NCI-H524 (cell line): ENCODE measurements at places on chromosomes 4 and X.

- no peak for DNase-seq
These were observed 476 bp upstream of the GDI1 start for GRCh38 chrX:154436374-154436982.

GRCh38 chr4:43238585-43238984 lies 346.1 kb downstream of the GRXCR1 start:
- DNase-seq: no peak

DNA sequence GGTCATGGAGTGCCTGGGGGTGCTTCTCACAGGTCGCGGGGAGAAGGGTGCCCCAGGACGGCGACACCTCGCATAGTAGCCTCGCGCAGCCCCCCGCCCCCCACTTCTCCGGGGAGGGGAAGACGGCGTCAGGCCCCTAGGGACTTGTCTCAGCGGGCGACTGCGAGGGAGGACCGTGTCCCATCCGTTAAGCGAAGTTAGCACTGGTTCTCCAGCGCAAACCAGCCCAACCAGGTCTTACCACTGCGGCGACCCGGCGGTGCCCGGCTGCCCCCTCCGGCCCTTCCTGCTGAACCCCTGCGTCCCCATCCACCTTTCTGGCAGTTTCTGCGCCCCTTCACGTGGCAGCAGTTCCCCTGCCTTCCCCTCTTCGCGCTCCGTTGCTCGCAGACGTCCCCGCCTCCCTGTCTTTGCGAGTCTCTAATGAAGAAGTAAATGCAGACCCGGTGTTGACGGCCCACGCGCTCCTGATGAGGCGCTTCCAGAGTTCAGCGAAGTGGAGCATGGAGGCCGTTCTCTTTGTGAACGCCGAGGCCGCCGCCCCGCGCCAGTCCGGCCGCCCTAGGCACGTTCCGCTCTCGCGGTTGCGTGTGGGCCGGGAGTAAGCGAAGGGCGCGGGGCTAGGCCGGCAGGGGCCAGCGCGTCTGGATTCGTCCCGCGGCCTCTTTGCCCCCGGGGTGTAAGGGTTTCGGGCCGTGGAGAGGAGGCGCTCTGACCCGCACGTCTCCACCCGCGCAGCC lies 3.0 kb downstream of the SLIT2 start:
- DNase-seq: peak; percentile 40

DNA sequence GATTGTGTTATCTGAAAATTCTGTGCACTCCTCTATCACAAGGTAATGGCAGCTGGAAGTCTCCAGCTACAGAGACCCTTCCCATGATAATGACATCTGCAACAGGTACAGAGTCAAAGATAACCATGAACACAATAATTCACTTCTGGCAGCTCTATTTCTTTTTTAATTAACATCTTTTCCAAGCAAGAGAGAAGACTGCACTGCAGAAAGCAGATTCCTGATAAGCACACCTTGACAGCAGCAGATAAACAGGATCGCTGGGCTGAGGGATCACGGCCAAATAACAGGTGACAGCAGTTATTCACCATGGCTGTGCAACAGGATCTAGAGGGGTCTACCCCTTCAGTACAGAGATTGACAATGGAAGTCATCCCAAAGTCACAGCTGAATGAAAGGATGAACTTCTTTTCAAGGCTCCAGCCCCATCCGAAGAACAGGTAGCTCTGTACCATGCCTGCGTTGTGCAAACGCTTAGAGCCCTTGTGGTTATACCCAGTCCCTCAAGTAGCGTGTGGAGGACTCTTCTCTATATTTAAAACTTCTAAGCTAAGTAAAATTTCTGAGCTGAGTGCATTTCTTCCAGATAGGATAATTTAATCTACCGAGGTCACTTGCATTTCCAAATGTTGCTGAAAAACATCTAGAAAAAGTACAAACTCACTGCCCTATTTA lies 66.7 kb downstream of the DCHS2 start:
- no peak for DNase-seq

GRCh38 chrX:129525896-129526295 lies 2.6 kb upstream of the SMARCA1 start:
- DNase-seq: no peak

DNA sequence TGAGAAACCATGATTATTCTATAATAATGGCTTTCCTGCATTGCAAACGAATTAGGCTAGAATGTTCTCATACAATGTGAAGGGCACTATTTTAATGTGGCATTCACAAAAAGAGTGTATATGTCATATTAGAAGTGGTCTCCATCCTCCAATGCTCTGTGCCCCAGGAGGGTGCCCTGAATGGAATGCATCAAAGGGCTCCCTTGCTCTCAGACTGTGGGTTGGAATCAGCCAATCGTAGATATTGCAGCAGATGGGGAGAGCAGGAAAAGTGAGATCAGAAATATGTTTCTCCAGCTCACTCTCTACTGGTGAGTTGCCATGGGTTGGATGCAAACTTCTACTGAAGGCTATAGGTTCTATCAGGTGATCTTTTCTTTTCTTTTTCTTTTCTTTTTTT lies 11.9 kb upstream of the NSUN7 start:
- DNase-seq: no peak
